ENCODE measurements at places on chromosomes 1 and 21.

DNA sequence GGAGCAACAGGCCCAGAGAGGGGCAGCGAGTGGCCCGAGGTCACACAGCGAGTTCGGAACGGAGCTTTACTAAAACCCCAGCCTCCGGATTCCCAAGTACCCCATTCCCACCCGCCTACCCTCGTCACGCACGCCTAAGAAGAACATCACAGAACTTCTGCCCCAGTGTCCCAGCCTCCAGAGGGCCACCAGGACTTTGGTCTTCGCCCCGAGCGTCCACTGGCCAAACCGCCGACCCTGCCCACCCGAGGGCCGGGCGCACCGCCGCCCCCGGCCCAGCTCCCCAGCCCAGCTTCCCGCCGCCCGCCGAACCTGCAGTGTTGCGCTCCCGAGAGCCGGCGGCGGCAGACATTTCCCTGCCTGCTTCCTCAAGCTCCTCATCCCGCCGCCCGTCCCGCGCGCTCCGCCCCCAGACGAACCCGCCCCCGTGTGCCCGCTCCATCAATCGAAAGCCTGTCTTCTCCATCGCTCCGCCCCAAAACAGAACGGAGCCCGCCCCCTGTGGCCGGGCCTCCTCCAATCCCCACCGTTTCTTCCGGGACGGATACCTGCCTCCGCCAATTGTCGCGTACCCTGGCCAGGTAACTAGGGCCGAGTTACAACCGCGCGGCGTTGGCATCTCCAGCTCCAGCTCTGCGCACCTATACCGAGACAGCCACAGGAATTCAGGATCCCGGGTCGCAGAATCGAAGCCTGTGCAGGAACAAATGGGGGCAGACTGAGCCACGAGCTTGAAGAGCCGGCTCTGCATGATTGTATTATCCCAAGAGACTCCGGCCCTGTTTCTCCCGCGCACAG is 15.3 kb downstream of the INPP5B start:
- DNase-seq, result peak; percentile 91

DNA sequence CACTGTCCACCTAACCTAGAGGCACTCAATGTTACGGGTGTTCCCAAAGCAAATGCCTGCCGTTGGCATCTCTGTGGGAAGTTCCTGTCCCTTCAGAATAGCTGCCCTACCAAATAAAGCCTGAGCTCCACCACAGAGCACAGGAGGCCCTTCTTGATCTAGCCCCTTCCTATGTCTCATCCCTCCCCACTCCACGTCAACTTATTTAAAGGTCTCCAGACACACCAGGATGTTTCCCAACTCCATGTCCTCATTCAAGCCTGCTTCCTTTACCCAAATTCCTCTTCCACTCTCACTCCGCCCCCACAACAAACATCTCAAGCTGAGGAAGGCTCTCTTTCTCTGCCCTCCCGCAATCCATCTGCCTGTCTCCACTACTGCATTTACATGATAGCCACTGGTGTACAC is 87.7 kb downstream of the TGFBR3 start:
- no peak for DNase-seq

DNA sequence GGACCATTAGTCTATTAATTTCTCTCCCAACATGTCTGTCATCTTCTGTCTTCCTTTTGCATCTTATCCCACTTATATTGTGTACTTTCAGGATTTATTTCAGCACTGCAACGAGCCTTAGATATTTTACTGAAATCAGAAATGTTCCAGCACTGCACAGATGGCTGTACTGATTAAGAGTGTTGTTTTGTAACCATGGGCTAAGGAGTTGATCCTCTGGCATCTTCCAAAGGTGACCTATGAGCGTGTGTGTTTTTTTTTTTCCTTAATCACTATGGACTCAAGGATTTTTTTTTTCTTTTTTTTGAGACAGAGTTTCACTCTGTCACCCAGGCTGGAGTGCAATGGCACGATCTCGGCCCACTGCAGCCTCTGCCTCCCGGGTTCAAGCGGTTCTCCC is 7.1 kb upstream of the DDX59 start:
- no peak for DNase-seq

- DNase-seq, result no peak
Measured at GRCh38 chr1:53369034-53369750, 41.3 kb upstream of the LRP8 start.

DNA sequence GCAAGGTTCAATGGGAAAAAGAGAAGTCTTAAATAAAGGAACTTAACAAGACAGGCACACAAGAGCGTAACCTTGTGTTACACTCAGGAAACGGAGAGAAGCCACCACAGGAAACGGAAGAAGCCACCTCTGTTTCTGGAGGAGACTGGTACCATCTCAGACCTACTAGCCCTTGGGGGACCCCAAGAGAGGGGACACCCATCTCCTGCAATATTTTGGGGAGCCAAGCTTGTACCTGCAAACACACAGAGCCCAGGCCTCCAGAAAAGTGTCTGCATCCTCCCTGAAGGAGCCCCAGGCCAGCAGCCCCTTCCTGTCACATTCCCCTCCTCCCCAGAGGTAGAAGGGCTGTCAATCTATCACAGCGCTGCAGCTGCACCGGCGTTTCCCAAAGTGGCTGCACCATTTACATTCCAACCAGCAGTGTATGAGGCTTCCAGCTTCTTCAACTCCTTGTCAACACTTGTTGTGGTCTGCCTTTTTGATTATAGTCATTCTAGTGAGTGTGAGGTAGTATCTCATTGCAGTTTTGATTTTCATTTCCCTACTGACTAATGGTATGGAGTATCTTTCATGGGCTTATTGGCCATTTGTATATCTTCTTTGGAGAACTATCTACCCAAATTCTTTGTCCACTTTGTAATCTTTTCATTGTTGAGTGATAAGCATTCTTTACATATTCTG is 23.0 kb upstream of the PADI1 start:
- DNase-seq, result no peak

GRCh38 chr1:160830321-160831153 is 32.1 kb downstream of the CD244 start:
- DNase-seq, result peak; percentile 73

GRCh38 chr1:108208724-108209446 is 8.7 kb upstream of the SLC25A24 start:
- DNase-seq, result no peak

- no peak for DNase-seq
Measured at GRCh38 chr1:205262731-205263171, 35.0 kb downstream of the TMCC2 start.

DNA sequence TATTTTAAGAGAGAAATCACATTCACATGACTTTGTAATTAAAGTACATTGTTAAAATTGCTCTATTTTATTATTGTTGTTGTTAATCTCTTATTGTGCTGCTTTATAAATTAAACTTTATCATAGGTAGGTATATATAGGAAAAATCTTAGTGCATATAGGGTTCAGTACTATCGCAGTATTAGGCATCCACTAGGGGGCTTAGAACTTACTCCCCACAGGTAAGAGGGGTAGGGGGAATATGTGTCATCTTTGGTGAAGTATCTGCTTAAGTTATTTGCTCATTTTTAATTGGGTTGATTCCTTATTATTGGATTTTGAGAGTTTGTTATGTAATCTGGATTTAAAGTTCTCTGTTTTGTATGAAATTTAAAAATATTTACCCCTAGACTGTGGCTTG is 385.2 kb downstream of the DUSP10 start:
- no peak for DNase-seq

DNA sequence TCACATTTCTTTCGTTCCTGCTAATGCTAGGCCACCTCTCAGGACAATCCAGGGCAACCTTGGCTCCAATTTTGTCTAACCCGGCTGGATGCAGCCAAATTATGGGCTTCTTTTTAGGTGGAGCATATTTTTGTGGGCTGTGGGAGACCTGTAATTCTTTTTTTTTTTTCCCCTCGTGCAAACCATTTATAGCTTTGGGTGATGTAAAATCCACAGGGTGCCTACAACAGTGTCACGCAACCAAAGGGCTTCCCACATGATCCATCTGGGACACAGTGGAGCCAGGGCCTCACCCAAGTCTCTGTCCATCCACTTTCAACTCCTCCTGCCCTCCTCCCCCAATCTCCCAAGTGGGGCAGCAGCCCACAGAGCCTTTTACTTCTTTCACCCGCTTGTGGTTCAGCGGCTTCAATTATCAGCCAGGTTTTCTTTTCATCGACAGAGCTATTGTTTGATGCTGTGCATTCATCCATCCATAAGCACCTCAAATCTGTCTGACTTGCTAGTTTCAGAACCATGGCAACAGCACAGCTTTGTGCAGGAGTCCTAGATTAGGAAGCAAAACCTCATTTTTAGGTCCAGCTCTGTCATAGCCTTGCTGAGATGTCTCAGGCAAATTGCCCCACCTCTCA is 10.0 kb upstream of the OVAAL start:
- DNase-seq, result no peak

DNA sequence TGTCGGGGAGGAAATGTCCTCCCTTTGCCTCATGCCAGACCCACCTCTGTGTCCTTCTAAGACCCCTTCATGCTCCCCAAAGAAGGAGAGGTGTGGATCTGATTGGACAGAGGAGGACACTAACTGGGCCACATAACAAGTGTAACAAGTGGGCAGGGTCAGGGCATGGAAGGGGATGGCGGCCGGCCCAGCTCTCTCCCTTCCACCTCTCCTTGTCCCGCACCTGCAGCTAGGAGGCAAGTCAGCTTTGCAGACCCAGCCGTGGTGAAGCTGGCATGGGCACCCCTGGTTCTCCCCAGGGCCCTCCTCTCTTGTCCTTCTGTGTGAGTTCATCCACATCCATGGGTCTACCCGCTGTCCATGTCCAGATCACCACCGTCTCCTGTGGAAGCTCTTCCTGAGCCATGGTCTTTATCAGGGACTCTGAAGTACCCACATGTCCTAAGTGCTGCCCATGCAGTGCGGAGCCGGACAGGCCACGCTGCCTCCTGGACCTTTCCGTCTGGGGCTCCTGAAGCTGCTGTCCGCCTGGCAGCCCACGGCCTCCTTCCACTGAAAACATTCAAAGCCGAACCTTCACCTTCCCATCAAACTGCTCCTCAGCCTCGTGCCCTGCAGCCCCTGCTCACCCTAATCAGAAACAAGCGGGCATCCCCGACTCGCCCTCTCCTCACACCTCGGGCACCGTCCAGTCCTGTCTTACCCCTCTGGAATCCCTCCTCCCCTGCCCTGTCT is 460.5 kb downstream of the PTPRU start:
- DNase-seq, result no peak

DNA sequence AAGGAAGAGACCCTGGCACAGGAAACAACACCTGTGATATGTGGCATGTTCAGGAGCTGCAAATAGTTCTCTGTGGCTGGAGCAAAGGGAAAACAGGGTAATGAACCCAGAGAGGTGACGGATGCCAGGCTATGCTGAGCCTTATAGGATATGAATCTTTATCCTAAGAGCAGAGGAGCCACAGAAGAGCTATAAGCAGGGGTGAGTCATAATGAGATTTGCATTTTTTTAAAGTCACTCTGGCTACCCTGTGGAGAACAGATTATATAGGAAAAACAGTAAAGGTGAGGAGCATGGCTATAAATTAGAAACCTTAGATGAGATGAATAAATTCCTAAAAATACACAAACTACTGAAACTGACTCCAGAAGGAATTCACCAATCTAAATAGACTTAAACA is 12.8 kb upstream of the MPL start:
- DNase-seq, result no peak

- no peak for DNase-seq
Measured at GRCh38 chr21:36555199-36555800, 75.4 kb upstream of the CLDN14 start.
